Cerebellar nuclear complex (tissue), 1 donor: ENCODE measurements at places on chromosomes 2 and 18.

- DNase-seq, result no peak
These were observed 25.6 kb downstream of the DNMT3A start for GRCh38 chr2:25316101-25316500.

DNA sequence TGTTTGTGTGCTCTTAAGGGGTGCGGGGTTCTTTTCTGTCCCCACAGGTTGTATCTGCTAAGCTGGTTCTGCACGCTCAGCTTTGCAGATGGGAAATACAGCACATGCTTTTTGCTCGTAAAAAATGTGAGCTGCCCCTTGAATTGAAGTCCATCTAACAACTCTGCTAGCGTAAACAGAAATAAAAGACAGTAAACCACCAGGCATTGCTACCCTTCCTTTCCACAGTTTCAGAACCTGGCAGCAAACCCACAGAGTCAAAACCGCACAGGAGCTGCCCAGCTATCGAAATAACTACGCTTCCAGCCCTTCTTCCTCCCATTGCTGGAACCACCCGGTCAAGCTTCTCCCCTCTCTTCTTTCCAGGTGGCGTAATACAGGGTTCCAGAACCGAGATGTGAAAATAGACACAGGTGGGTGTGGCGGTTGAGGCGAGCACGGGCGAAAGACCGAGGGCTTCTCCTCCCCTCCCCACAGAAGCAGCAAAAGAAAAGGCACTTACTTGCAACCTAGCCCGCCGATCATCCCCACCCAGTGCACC lies 479 bp downstream of the SCN9A start:
- DNase-seq, result no peak

DNA sequence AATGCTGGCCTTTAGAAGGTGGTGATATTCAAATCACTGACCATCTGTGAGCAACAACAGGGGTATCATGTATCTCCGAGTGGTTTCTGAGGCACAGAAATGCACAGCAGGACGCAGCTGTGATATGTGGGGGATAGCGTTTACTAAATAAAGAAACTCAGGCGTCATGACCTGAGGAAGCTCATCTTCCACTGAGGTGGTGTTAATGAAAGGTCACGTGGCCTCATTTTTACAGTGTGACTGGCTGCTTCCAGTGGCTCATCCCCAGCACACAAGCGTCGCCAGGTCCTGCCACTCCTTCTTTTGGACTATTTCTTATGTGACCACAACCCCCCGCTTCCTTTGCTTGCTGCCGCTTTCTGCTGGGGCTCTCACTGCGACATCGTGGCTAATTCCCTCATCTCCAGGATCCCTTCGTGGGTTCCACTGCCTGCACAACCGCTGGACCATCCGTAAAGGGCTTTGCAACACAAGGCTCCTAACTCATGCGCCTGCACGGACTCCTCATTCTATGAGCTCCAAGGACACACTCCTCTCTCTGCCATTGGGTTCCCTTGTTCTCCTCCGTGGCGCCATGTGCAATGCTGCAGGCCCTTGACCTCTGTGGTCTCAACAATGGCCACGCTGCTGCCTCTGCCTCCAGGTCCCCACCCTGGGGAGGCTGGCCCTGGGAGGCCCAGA lies 109.3 kb downstream of the MBP start:
- DNase-seq, result no peak

- DNase-seq, result no peak
These were observed 39.8 kb upstream of the EVA1A start for GRCh38 chr2:75600461-75601011.

DNA sequence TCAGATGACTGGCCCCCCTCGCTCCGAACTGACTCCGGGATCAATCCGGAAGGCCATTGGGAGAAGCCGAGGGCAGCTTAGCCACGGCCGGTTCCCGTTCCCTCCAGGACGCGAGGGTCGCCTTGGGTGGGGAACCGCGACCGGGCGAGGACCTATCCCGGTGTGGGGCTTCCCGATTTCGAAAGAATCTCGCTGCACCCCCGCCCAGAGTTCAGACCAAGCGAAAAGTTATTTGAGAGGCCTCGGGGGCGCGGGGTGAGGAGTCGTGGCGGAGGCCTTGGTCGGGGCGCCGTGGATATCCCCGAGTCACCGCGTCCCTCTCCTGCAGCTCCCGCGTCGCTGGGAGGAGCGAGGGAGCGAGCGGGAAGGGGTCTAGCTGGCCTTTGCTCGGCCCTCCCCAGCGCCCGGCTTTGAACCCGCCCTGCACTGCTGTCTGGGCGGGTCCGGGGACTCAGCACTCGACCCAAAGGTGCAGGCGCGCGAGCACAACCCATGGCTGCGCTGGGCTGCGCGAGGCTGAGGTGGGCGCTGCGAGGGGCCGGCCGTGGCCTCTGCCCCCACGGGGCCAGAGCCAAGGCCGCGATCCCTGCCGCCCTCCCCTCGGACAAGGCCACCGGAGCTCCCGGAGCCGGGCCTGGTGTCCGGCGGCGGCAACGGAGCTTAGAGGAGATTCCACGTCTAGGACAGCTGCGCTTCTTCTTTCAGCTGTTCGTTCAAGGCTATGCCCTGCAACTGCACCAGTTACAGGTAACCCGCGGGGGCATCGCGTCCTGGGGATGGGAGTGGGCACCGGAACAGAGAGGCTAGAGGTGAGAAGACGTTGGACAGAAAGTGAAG lies at the start of gene CYP27A1:
TSS of gene CYP27A1 (plus strand) at position 457 of the 837 bp plus-strand sequence. CDS start at position 493, 36 bp downstream.
- no peak for DNase-seq

GRCh38 chr2:108346827-108347226 lies 30.9 kb upstream of the SULT1C4 start:
- DNase-seq, result no peak

DNA sequence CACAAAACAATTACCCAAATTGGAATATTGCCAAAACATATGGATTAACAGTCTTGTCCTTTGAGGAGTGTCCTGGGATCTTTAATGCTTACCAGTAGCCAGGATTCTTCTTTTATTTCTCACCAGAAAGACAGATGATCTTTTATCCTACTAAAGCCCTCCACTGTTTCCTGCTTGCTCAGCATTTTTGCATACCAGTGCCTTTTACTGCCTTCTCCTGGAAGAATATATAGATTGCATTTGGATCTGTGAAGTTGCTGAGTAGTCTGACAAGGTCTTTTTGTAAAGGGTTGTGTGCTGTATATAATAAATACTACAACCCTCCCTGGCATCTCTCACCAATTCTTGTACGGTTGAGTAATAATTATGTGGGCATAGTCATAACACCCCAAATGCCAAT lies 652.2 kb downstream of the LRRTM4 start:
- DNase-seq, result no peak

- no peak for DNase-seq
These were observed 310.3 kb upstream of the LYPD1 start for GRCh38 chr2:132980304-132980703.

DNA sequence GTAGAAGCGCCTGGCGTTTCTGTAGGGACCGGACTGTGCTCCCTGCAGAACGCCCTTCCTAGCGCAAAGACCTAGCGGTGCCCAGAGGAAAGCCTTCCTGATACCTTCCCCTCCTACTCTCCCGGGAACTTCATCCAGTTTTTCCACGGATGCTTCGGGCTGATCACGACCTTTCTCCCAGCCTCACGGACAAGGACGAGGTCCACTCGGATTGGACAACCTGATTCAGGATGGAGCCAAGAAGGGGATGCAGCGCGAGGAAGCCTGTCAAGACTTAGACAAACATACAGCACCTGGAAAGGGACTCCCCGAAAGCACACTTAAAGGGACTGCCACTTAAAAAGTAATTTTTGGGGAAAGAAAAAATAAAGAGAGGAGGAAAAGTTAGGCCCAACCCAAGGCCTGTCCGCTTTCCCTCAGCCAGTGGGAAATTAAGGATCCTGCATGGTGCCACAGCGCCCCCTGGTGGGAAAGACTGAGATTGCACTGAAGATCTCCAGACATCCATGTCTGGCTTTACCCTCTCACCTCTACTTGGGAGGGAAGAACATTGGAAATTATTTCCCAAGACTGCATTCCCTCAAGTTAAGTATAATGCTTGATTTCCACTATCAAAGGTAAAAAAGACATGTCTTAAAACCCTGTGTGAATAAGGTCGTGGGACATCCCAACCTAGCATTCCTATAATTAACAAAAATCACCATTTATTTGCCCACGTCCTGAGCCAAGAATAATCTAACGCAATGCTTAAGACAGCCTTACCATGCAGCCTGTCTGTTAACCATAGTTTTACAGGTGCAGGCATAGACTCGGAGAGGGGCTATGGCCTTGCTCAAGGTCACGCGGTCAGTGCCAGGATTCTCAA lies 13.4 kb upstream of the COPS8 start:
- no peak for DNase-seq

DNA sequence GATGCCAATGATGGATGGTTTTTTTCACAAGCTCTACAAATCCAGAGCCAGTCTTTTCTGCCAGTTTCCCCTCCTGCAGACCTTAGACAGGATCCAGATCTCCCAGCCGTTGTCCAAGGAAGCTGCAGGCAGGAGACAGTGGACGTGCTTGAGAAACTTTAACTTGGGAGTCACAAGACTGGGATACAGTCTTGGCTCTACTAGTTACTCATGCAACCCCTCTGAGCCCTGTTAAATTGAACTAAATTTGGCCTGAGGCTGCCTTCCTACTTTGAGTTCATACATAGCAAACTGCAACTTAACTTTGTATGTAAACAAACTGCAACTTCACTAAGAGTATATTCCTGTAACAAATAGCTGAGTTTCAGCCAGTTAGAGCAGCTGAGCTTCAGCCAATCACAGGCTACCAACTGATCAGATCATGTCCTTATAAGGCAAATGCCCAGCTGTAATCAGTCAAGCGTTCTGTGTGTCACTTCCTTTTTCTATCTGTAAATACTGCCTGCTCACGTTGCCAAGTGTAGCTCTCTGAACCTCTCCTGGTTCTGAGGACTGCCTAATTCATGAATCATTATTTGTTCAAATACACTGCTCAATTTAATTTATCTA lies 140.9 kb downstream of the CAPN13 start:
- DNase-seq, result no peak

- DNase-seq, result no peak
These were observed 20.5 kb downstream of the ANKRD62 start for GRCh38 chr18:12113999-12114646.

DNA sequence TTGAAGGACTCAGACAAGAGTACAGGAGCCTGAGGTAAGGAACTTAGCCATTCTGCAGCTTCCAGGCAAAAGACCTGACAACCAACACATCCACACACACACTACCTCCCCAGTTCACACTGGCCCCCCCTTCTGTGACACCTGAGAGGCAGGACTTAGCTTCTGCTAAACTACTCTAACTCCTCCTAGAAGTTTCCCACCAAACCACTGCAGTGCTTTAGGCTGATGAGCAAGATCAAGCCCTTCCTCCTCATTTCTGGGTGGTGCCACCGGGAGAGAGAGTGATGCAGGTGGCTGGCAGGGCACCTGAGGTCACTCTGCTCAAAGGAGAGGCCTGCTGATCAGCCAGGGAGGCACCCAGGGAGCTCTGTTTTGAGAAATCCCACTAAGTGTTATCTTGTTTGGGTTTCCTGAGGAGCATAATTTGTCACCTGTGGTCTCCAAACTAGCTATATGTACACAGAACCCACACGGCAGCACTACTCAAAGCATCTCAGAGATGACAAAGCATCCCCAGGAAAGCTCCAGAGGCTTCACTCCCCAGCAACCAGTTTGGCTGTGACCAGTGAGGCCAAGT lies 188.4 kb downstream of the MYO5B start:
- no peak for DNase-seq

- no peak for DNase-seq
These were observed 19.0 kb downstream of the SLC9A4 start for GRCh38 chr2:102492006-102492405.

DNA sequence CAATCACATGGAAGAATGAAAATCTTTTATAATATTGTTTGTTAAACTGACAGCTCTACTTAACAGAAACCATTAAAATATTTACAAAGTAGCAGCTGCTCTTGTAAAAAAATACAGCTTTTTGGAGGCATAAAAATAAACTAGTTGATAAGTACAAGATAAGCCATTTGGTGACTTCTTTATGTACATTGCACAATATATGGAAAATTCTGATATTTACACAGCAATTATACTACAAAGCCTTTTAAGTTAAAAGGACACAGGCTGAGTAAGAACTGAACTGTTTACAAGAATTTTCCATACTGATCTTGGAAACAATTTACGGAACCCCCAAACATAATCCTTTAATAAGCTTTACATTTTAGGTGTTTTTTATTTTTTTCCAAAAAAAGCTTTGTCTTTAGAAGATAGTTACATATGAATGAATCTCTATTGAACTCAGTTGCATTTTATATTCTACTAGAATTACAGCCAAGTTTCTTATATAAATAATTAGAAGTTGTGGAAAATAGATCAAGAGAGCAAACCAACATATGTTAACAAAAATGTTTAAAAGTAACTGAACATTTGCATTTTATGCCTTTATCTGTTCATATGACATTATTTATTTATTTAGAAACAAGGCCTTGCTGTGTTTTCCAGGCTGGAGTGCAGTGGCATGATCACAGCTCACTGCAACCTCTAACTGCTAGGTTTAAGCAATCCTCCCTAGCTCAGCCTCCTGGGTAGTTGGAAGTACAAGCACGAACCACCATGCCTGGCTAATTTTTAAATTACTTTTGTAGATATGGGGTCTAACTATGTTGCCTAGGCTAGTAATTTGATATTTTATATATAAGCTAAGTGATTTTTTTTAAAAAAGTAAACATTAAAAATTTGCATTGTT lies 142.5 kb downstream of the OTX1 start:
- DNase-seq, result no peak

DNA sequence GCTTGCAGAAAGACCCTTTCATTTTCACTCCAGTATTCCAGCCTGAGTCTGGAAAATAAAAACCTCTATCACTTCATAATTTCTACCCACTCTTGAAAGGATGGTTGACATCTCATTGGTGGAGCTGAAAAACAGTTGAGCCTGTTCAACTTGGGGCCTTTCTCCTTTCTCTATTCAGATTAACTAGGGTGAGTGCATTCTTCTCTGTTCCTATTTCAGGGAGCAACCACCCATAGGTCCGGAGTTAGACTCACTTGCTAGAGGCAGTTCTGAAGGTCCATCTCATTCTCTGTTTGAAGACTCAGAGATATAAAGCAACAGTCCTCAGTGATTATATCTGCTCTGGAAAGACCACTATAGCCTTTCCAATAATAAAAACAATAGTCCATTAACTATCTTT lies 167.9 kb upstream of the SPOPL start:
- DNase-seq, result no peak

GRCh38 chr2:173254659-173255058 lies 100.0 kb upstream of the CDCA7 start:
- no peak for DNase-seq

DNA sequence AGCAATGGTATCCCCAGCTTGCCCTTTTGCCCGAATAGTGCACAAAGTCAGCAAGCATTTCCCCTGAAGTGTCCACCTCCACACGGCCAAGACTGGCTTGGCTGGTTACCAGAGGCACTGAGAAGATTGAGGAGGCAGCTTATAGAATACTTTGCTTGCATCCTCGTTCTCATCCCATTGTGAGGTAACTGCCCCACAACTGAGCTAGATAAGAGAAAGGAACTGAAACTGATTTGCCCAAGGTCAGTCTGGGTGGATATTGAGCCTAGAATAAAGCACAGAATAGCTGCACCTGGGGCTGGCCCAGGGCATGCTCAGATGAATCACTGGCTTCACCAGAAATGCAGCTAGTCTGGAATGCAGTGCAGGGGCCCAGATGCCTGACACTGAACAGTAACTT lies 32.7 kb upstream of the MAP4K3 start:
- DNase-seq, result no peak

GRCh38 chr2:8430628-8431027 lies 251.2 kb upstream of the ID2 start:
- DNase-seq, result no peak
